H54 (cell line): ENCODE measurements at places on chromosomes 5 and 9.

- no peak for DNase-seq
These were observed 803 bp downstream of the C9orf152 start for GRCh38 chr9:110207071-110207641.

DNA sequence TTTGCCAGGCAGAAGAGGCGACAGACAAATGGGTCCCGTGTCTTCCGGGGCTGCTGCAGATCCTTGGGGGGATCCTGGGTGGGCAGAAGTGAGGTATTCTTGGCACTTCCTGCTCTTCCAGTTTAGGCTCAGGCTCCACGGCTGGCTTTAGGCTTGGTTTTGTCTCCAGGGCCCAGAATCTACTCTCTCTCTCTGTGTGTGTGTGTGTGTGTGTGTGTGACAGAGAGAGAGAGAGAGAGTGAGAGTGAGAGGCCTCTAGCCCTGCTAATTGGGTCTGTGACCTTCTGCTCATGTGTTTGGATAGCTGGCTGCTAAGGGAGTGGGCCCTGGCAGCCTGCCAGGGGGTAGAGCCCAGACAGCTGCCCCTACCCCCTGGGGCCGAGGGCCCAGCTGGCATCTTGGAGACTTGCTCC, 39.3 kb downstream of the CRB2 start:
- no peak for DNase-seq

GRCh38 chr5:78647351-78647818, 1.2 kb downstream of the LHFPL2 start:
- DNase-seq: no peak

GRCh38 chr9:136662656-136663581, at the start of gene EGFL7:
EGFL7 (plus strand) TSS chr9:136662916; CDS start chr9:136668283, 5,367 bp downstream.
- DNase-seq: no peak

- no peak for DNase-seq
These were observed 51.8 kb upstream of the GALNT10 start for GRCh38 chr5:154138701-154139100.

DNA sequence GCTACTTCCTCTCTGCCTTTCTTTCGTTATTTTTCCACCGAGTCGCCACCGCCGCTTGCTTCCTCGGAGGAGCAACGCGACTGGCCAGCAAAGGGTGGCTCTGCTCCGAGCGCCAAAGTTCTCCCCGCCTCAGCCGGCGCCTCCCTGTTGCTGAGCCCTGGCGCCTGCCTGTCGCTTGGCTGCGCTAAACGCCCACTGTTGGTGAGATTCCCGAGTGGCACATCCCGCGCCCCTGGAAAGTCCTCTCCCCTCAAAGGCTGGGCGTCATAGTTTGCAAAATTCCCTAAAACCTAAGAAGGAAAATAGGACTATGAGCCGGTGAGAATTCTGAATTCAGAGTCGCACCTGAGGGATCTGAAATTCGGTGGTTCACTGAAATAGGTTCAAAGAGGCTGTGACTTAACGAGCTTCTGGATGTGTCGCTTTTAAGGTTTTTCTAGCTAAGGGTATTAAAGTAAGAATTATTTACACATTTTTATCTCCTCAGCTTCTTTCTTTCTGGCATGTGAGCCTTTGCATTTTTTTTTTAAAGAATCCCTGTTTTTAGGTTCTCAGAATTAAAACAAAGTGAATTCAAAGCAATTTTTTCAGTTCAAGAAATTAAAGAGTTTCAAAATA, at the start of gene GRIN3A:
Gene GRIN3A, minus strand, starts transcription at position 82 of the 618 bp plus-strand sequence. CDS start 668 bp downstream, outside the sequence.
- DNase-seq: no peak

- DNase-seq: no peak
These were observed 22.1 kb downstream of the LRRC19 start for GRCh38 chr9:26983340-26983739.

DNA sequence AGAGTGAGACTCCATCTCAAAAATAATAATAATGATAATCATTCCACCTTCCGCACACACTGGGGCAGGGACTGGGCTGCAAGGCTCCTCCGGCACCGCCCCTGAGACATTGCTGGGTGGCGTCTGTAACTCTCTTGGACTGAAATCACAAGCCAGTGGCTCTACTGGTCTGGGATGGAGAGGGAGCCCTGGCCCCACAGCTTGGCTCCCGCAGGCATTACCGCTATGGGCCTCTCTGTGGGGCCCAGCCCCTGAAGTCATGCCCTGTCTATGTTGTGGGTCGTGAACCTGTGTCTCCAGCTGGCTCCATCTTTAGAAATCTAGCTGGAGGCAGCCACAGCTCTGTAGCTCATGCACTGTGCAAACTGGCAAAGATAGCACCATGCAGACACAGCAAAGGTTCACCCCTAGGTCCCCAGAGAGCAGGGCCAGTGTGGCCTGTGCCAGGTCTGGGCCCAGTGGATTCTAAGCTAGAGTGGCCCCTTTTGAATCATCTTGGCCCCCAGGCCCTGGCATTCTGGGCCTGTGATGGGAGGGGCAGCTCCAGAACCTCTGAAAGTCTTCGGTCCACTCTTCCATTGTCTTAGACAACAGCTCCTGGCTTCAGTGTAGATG, 36.1 kb upstream of the COL5A1 start:
- DNase-seq: no peak

DNA sequence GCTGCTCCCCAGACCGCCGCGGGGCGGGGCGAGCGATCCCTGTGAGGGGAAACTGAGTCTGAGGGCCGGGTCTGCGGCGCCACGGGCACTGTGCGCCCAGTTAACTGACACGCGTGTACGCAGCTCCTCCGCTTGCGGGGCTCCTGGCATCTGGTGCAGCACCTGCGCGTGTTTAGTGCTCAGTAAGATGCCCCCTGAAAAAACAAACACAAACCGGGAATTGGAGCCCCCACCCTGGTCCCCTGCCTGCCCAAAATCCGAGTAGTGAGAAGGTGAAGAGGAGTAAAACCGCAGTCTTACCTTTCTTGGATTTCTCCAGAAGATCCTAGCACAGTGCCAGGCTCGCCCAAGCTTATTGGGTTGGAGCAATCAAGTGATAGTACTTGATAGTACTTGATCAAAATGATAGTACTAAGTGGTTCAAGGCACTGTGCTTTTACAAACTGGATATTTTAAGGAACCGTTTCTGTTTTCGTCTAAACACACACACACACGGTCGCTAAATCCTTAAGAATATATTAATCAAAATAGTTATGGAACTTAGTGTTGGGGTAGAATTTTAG, 2.7 kb upstream of the TRAF1 start:
- no peak for DNase-seq

DNA sequence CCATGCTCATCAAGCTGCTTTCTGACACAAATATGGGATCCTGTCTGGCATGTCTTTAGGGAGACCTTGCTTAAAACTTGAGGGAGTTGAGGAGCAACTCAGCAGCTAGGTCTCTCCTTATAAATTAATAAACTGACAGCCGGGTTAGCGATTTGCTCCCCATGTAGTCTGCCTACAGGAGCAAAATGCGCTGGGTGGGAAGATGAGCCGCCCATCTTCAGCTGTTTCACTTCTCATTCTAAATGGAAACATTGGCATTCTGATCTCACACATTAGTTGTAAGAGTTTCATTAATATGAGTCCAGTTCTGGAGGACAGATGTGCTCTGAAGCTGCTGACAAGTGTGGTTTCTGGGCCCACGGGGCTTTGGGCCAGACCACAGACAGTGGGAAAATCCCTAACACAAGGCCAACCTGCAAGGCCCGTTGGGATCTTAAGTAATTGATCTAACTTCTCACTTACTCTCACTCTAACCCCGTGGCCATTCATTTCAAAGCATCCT, 197.0 kb downstream of the MCTP1 start:
- no peak for DNase-seq

DNA sequence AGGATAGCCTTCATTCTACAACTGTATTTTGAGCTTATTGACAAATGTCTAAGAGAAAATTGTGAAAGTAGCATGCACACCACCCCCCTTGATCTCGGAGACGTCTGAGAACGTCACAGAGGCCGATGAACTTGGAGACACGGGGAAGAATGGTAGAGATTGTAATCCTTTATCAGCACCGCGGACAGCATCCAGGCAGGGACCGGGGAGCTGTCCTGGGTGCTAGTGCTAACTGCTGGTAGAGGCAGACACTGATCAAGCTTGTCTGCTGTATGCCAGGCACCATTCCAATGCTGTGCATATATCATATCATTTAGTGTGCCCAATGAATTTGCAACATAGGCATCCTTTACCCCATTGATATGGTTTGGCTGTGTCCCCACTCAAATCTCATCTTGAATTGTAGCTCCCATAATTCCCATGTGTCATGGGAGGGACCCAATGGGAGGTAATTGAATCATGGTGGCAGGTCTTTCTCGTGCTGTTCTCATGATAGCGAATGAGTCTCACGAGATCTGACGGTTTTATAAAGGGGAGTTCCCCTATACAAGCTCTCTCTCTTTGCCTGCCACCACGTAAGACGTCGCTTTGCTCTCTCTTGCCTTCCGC, 98.8 kb downstream of the LHX2 start:
- peak; percentile 78 for DNase-seq

- no peak for DNase-seq
These were observed 22.4 kb upstream of the SPINK14 start for GRCh38 chr5:148145916-148146315.

GRCh38 chr5:18797222-18797621, 1163.0 kb downstream of the TAF11L14 start:
- no peak for DNase-seq

DNA sequence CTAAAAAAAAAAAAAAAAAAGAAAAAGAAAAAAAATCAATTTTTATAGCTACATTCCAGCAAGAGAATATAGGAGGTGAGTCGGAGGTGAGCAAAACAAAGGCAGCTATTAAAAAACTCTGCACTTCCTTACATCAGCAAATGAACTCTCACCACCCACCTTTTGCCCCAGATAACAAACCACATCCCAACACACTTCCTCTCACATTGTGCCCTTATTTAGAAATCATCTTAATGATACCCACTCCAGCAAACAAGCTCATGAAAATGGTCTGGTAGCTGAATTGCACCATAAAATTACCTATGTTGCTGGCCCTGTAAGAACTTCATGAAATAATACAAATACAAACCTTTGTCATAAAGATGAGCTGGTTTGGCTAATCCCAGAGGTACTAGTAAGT, 82.9 kb downstream of the CEMIP2 start:
- no peak for DNase-seq

GRCh38 chr9:94097788-94098414, 13.6 kb downstream of the PTPDC1 start:
- peak; percentile 96 for DNase-seq

GRCh38 chr5:146079695-146080373, 25.5 kb downstream of the PLAC8L1 start:
- no peak for DNase-seq

- DNase-seq: no peak
These were observed 23.6 kb downstream of the TERT start for GRCh38 chr5:1270933-1271914.

DNA sequence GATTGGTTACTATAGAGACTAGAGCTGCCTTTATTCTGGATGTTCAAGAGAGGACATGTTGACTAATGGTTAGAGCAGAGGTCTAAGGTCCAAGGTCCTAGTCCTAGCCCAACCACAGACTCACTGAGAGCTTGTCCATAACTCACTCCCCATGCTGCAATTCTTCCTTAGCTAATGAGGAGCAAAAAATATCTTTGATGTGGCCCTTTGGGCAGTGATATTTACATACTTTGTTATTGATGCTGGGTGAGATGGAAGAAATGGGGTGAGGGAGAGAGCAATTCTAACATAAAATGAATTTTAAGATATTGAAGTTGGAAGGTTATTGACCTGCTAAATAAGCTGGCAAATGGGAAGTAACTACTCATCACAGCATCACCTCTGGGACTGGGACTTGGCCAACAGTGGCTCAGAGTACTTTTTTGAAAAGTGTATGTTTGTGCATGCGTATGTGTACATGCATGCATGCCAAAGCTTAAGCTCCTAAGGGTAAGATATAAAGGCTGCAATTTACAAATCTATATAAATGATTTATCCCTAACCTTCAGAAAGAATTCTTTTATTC, 58.0 kb upstream of the ANKRD55 start:
- no peak for DNase-seq

DNA sequence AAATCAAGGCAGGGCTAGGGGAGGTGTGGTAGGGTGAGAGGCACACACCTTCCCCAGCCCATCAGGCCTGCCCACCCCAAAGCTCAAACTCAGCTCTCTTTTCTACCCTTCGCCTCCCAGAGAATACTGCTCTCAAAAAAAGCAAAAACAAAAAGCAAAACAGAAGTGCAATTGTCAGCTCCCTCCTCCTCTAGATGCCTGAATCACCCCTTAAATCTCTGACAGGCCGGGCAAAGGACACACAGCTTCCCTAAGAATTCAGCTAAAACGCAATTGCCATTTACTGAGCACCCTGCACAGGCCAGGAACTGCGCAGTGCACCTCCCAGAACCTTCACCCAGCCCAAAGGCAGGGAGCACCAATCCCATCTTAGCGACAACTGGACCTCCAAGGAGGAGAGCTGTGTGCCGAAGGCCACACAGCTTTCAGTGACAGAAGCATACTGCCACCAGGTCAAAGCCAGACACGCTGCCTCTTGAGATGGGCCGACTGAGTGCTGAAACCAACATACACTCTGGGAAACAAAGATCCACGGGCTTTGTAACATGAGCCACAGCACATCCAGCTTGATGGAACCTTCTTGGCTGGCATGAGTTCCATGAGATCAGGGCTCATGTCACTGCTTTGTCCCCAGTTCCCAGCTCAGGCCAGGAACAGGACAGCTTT, 53.4 kb upstream of the STXBP1 start:
- no peak for DNase-seq
